ENCODE measurements at places on chromosomes 5 and 9. TPM values are rescaled to one million over a fixed set of nuclear protein-coding genes. Genes with fewer than 3 reads are reported as not detected.

DNA sequence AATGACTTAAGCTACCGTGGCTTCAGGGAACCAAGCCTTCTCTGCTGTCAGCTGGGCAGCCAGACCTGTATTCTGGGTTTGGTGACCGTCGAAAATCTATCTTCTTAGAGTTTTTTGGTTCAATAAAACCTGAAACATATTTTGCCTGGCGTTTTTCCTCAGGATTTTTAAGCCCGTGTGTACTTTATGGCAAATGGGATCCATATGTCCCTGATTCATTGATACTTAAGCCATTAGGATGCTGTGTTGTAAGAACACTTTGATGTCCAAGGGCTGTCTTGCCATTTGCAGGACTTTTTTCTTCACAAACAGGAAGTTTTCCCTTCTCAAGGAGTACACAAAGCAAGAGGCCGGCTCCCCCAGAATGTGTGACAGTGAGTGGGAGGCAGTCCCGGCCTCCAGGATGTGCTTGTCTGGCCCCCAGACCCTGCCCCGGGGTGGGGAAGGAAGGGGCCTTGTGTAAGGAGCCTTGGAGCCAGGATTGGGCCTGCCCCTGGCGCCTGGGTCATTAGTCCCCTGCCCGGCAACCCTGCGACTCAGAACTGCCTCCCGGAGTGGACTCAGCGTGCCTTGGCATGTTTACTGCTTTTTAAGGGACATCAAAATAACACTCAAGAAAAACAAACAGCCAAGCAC, 83.4 kb upstream of the SMIM23 start:
- peaks cover 37% of the 10 kb centered on the region for H3K4me1 ChIP-seq
- no peak overlapping the region for H3K27ac ChIP-seq
- H3K36me3 ChIP-seq: no peaks in the 10 kb centered on the region

GRCh38 chr9:83061990-83062650, 822 bp downstream of the RASEF start:
- no peaks in the 10 kb centered on the region for H3K36me3 ChIP-seq
- H3K27me3 ChIP-seq: peaks cover 81% of the 10 kb centered on the region
- peaks cover 12% of the 10 kb centered on the region for H3K4me1 ChIP-seq
- DNase-seq: no peak

DNA sequence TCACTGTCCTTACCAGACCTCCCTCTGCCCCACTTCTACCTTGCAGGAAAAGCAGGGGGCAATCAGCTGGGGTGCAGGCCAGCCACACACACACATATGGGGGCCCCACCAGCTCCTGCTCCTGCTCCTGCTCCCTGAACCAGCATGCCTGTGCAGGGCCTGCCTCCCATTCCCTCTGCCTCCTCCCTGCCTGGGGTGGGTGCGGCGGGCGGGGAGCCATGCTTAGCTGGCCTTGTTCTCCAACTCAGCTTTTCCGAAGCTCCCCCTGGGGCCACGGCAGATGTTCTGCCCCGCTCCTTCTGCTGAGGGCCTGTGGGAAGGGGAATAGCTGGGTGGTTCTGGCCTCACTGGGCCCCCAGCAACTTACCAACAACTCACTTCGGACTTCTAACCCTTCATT, 89.8 kb downstream of the ZNF354C start:
- H3K27me3 ChIP-seq: no peaks in the 10 kb centered on the region
- H3K4me1 ChIP-seq: peaks cover 4% of the 10 kb centered on the region
- DNase-seq: no peak
- H3K27ac ChIP-seq: no peak overlapping the region
- H3K36me3 ChIP-seq: no peaks in the 10 kb centered on the region

EEIG1 gene
- total RNA-seq: 71.1 TPM

FAM153A gene
- not detected for total RNA-seq

KLF4 gene
- not detected for total RNA-seq

TYRP1 gene
- total RNA-seq: not detected

SEMA6A gene
- 30.0 TPM for total RNA-seq

MLANA gene
- total RNA-seq: not detected
